Activated naive CD4-positive, alpha-beta T cell treated with Interleukin-2 at 50 U/mL for 16 hours (primary cell): ENCODE measurements at places on chromosomes 5 and 9.

GRCh38 chr5:30752015-30752414 lies 441.5 kb upstream of the CDH6 start:
- DNase-seq = no peak

DNA sequence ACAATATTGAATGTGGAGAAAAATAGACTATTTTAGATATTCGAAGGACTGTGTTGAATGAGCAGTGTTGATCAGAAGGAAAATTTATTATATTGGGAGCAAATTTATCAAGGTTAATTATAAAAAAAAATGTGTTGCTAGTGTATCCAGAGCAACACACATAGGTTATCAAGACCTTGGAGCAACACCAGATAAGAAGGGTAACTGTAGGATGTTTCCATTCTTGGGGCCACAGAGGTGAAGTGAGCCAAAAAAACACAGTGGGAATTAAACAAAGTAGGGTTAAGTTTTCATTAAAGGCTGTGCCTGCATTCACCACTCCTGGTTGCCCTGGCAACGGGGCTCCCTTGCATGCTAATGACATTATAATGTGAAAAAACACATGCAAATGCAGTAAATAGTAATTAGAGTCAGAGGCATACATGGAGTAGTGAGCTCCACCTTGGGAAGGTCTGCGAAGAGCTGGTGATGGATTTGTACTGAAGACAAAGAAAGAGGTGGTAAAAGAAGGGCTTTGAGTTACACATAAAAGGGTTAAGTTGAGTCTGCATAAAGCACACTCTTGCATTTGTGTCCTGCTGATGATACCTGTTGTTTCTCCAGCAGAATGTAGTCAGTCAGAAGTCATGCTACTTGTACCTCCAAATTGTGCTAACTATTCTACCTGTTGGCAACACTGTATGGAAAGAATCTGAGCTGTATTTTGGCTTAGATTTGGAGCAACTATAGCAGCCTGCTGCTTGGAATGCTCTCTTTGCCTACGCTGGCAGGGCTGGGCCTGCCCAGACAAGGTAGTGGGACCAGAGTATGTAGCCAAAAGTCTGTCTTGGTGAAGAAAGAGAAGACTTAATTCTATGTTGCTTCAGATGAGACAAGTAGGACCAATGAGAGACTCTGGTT lies 59.6 kb downstream of the ATG10 start:
- DNase-seq = no peak

DNA sequence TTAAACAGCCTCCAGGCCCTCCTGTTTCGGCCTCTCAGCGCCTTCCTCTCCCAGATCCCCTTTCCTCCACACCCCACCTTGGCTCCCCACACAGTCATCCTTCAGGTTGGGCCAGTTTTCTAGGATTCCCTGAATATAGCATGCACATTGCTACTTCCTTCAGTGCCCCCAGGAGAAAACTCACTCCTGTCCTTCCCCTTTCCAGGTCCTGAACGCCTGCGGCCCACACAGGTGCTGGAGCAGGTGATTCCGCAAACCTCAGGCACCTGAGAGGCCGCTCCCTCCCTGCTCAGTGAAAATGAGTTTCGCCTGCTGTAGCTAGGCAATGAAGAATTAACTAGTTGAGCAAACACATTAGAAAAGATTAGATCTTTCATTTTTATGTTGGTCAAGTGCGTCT lies 185.0 kb downstream of the MED10 start:
- DNase-seq = no peak

DNA sequence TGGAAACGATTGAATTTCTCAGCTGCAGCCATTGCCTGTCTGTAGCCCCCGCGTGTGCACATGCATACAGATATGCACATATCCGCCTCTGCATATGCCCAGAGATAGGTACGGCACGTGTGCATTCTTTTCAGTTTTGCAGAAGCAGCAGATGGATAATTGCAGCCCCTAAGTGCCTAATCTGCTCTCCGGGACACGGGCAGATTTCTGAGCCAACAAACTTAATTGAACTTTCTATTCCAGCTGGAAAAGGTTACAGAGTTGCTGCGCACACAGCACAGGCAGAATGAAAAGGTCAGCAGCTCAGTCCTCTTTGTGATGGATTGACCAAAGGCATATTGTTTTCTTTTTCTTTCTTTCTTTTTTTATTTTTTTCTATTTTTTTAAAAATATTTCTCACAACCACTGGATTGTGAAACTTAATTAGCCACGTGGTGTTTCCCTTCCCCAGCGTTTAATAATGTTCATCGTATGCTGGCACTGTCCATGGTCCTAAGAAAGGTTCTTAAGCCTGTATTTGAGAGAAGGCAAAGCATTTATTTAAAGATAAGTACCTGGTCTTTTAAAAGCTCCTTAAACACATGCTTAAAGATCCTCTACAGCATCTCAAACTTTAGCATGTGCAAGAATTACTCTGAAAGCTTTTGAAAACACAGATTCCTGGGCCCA lies 270.2 kb upstream of the BRINP1 start:
- no peak for DNase-seq

- no peak for DNase-seq
Observed at GRCh38 chr5:139445325-139446170, 6.2 kb upstream of the DNAJC18 start.

GRCh38 chr9:92520837-92521236 lies 15.0 kb downstream of the ECM2 start:
- no peak for DNase-seq

- DNase-seq = no peak
Observed at GRCh38 chr5:72394688-72395087, 74.5 kb downstream of the PTCD2 start.

DNA sequence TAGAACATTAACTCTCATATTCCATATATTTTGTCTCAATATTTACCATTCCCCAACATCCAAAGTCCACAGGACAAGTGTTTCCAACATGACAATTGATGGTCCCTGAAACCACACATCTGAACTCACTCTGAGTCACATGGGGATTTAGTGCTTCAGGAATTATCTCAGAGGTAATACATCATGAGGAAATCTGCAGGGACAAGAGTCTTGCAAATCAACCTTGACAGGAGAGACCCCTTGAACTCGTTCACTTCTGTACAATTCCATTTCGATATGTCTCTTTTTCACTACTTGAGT lies 119.7 kb upstream of the ABCA1 start:
- DNase-seq = no peak

- DNase-seq = no peak
Observed at GRCh38 chr9:127091526-127091925, 30.9 kb downstream of the ANGPTL2 start.

DNA sequence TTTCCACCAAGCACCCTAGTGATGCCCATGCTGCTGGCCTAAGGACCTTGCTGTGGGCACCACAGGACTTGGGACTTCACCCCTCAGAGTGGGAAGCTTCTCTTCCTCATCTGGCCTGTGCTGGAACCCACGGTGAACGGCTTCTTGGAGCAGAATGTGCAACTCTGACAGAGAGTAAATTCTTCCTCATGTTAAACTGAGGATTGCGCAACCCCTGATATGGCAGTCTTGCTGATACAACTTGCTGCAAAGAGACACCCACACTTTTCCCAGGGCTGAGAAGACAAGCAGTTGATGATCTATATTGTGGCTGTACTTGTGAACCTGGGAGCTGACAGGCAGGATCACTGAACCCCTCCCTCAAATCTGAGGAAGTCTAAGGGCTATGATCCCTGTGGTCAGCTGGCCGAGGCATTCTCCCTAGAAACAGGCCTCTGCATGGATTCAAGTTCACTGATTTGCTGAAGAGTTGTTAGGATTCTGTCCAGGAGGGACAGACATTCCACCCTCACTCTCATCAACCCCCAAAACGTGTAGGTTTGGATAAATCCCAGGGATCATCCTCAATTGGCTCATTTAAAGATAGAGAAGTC lies 307.2 kb downstream of the MTRR start:
- DNase-seq = no peak

DNA sequence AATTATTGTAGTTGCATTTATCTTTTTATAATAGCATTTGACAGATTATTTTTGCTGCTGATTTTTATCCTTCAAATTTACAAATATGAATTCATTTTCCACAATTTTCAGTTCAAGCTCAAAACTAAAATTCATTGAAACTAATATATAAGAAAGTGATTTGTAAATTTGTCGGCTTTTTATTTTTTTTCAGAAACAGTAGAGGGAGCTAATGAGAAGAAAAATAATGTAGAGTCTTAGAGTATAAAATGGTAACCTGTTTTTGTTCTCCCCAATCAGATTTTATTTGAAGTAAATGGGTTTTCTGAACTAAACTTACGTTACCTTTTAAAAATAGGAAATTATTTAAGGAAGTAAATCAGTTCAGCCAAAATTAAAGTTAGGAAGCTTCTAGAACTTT lies 19.2 kb downstream of the PRRC1 start:
- DNase-seq = no peak
